ENCODE measurements at places on chromosomes 11 and 22.

- DNase-seq = no peak
Measured at GRCh38 chr11:65879617-65880016, at the start of gene CTSW. Gene CTSW, plus strand, starts transcription at chr11:65879837. Its CDS starts 18 bp downstream, at chr11:65879855.

- DNase-seq = no peak
Measured at GRCh38 chr11:62201376-62201775, 7.1 kb upstream of the SCGB2A1 start.

DNA sequence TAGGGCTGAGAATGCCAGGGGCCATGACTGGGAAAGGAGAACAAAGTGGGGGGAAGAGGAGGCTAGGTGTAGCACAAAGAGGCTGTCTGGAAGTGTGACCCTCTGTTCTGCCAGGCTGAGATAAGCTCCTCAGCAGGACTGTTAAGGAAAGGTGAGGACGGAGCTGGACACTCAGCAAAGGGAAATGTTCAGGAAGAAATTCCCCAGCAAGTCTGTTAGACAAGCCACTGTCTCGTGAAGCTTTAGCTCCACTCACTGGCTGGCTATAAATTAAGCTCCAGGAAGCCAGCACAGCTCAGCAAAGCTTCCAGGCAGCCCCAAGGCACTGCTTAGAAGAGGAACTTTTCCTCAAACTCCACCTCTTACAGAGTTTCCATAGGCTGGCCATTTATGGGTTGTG is 181.2 kb upstream of the API5 start:
- DNase-seq = no peak

- no peak for DNase-seq
Measured at GRCh38 chr11:43576803-43577521, 103.6 kb upstream of the HSD17B12 start.

GRCh38 chr22:19852177-19852781 is 2.4 kb downstream of the GNB1L start:
- DNase-seq = no peak

- no peak for DNase-seq
Measured at GRCh38 chr11:82577246-82577645, 156.4 kb downstream of the FAM181B start.

DNA sequence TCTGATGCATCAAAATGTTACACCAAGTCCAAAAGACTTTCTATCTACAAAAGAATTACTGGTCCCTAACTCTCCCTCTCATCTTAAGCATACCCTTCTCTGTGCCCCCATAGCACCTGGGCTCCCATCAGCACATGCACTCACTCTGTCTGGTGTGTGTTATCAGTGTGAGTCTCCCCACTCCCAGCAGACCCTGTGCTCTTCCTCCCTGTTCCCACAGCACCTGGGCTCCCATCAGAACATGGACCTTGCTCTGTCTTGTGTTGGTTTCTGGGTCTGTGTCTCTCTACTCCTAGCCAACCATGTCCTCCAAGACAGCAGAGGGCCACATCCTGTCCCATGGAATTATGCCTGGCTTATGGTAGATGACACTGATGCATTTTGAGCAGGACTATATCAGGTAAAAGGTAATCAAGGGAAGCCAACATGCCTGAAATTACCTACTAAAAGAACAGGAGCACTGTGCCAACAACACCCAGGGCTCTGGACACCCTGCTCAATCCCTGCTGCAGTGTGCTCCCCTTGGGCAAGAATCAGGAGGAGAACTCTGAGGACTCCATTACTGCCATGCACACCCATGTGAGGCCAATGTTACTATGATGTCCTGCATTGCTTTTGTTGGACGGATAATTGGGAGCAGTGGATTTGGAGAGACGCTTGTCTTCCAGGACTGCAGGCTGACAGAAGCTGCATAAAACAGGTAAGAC is 34.3 kb downstream of the GAB4 start:
- no peak for DNase-seq

Measured in stimulated activated CD4-positive, alpha-beta T cell treated with anti-CD3 and anti-CD28 coated beads, Interleukin-4, amount 100 ng/mL, for 4 hours (primary cell).